ENCODE measurements at places on chromosomes 13 and 19. TPM values are rescaled to one million over a fixed set of nuclear protein-coding genes. Genes with fewer than 3 reads are reported as not detected.

- H3K4me3 ChIP-seq, result peak overlapping the region; percentile 59
- H3K27ac ChIP-seq, result peak overlapping the region; percentile 68
- H3K4me1 ChIP-seq, result no peaks in the 10 kb centered on the region
- H3K36me3 ChIP-seq, result no peaks in the 10 kb centered on the region
Measured at GRCh38 chr13:57629391-57629804, 2.1 kb upstream of the PCDH17 start.

- H3K4me1 ChIP-seq, result peaks cover 43% of the 10 kb centered on the region
- H3K27ac ChIP-seq, result no peak overlapping the region
- H3K4me3 ChIP-seq, result no peak overlapping the region
- H3K36me3 ChIP-seq, result peaks cover 77% of the 10 kb centered on the region
- no peak for DNase-seq
Measured at GRCh38 chr19:2243274-2244124, 5.6 kb upstream of the AMH start.

DNA sequence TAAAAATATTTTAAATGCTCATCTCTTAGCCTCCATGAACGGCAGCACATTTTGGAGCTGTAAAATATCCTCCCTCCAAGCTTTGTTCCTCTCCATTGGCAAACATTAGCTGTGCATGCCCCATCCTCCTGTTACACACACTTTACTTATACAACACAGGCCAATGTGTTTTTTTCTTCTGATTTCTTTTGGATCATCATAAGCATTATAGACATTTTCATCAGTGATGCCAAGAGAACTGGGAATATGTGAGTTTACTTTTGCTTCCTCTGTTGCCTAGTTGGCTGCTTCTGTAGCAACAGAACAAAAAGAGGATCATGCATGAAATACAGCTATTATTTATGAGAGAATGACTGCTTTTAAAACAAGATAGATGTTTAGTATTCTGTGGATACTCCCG, 142.6 kb downstream of the PCDH9 start:
- DNase-seq, result no peak
- H3K4me1 ChIP-seq, result no peaks in the 10 kb centered on the region
- H3K4me3 ChIP-seq, result no peak overlapping the region
- H3K27me3 ChIP-seq, result no peaks in the 10 kb centered on the region
- no peaks in the 10 kb centered on the region for H3K36me3 ChIP-seq
- no peak overlapping the region for H3K27ac ChIP-seq

DNA sequence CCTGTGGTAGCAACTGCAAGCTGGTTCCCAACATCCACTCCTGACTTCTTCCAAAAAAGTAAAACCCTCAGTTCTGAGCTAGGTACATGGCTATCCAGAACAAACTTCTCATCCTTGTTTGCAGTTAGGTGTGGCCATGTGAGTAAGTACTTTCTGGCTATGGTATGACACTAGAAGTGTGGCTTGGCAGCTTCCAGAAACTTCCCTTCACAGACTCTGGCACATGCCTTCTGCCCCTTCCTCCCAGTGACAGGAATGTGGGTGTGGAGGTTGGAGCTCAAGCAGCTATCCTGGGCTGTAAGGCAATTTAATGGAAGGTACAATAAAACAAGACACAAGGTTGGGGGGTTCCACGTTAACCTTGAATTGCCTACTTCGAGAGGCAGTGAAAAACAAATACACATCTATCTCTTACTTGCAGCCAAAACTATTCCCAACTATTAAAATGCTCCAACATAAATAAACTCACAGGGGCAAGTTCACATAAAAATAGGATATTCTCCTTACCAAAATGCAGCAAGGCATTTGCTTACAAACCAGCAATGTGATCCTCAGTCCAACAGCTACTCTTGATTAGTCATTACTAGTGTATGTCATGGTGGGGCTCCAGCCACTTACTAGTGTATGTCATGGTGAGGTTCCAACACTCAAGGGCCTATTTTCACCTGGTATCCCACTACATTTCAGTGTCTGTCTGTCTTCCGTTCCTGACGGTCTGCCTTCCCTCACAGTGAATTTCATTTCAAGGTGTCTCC, 3.1 kb downstream of the SMG9 start:
- peaks cover 71% of the 10 kb centered on the region for H3K4me1 ChIP-seq
- H3K27ac ChIP-seq, result no peak overlapping the region
- no peaks in the 10 kb centered on the region for H3K27me3 ChIP-seq
- no peak for DNase-seq
- peaks cover 45% of the 10 kb centered on the region for H3K36me3 ChIP-seq
- H3K4me3 ChIP-seq, result no peak overlapping the region

CRB3 gene
- 1.0 TPM for polyA plus RNA-seq

DNA sequence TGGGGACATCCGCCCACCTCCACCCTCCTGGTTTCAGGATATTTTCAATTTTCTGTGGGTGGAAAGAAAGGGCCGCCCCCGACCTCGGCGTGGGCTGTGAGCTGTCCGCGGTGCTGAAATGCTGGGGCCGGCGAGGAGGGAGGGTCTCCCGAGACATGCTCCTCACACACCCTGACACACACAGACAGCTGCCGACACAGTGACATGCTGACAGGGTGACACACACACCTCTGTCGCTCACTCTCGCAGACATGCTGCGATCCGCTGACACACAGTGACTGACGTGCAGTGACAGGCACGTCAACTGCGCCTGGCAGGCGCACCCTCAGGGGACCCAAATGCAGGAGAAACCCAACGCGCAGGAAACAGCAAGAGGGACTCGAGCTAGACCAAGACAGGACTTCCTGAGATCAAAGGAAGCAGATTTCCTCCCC, 25.1 kb upstream of the MEIS3 start:
- peaks cover 39% of the 10 kb centered on the region for H3K4me1 ChIP-seq
- H3K27ac ChIP-seq, result no peak overlapping the region
- H3K4me3 ChIP-seq, result no peak overlapping the region
- no peak for DNase-seq
- no peaks in the 10 kb centered on the region for H3K36me3 ChIP-seq
- peaks cover 98% of the 10 kb centered on the region for H3K27me3 ChIP-seq

- no peak overlapping the region for H3K27ac ChIP-seq
- no peaks in the 10 kb centered on the region for H3K27me3 ChIP-seq
- no peak for DNase-seq
- H3K36me3 ChIP-seq, result no peaks in the 10 kb centered on the region
- H3K4me1 ChIP-seq, result no peaks in the 10 kb centered on the region
Measured at GRCh38 chr19:15038294-15038693, 11.0 kb upstream of the CASP14 start.

- H3K36me3 ChIP-seq, result no peaks in the 10 kb centered on the region
- no peak for DNase-seq
- no peaks in the 10 kb centered on the region for H3K4me1 ChIP-seq
Measured at GRCh38 chr13:67791047-67791446, 560.9 kb upstream of the PCDH9 start.

- H3K27ac ChIP-seq, result peak overlapping the region; percentile 66
- no peaks in the 10 kb centered on the region for H3K27me3 ChIP-seq
- no peaks in the 10 kb centered on the region for H3K36me3 ChIP-seq
- H3K4me3 ChIP-seq, result peak overlapping the region; percentile 71
- DNase-seq, result peak; percentile 94
Measured at GRCh38 chr19:17292301-17293074, 10.7 kb downstream of the ABHD8 start.

GRCh38 chr13:31267126-31267784, 67.5 kb downstream of the B3GLCT start:
- H3K27ac ChIP-seq, result no peak overlapping the region
- H3K4me3 ChIP-seq, result no peak overlapping the region
- no peak for DNase-seq
- H3K4me1 ChIP-seq, result no peaks in the 10 kb centered on the region

DNA sequence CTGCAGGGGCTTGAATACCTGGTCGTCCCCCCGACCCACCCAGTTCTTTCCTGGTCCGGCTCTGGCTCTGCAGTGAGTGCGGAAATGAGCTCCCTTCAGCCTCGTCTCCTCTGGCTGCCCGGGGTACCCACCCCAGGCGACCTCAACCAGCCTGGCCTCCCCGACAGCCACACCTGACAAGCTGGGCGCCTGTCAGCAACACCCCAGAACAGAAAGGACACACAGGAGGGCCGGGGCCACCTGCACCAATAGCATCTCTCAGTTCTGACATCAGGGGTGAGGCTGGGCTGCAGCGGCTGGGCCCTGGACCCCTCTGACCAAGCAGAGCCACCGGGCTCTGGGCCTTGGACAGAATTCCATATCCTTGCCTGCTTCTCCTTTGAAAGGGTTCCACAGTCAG, 19.7 kb downstream of the SUGP1 start:
- no peak overlapping the region for H3K4me3 ChIP-seq
- H3K27ac ChIP-seq, result no peak overlapping the region
- H3K36me3 ChIP-seq, result peaks cover 80% of the 10 kb centered on the region
- DNase-seq, result no peak

DNA sequence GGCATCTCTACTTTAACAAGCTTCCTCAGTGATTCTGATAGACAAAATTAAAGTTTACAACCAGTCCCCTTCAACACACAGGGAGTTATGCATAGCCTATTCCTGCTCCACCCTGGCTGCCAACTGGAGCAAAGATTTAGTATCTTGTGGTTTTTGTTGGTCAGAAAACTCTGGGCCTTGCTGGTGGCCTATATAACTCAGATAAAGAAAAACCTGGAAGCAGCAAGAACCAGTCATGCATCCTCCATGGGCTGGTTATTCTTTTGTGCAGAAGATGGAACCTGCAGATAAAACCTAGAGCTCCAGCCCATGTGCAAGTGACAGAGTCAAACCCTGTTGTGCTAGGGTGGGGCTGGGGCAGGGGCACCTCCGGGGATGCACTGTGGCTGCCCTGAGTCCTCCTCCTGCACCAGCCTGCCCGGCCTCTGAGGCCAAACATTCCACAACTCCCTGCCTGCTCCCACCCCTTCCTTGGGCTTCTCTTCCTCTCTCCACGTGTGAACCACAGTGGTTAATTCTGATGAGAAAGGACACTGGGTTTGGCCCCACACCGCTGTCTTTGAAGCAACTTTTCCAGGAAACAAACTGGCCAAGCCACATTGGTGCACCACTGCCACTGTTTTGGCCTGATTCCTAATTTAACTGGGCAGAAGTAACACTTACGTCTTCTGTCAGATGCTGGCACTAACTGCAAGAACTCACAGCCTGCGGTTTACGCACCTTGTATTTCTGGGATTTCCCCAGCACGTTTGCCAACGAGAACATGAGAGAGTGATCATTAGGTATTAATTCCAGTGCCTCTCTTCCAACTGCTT, 23.3 kb upstream of the GGACT start:
- H3K4me3 ChIP-seq, result no peak overlapping the region
- DNase-seq, result no peak
- peaks cover 41% of the 10 kb centered on the region for H3K4me1 ChIP-seq
- no peak overlapping the region for H3K27ac ChIP-seq

DNA sequence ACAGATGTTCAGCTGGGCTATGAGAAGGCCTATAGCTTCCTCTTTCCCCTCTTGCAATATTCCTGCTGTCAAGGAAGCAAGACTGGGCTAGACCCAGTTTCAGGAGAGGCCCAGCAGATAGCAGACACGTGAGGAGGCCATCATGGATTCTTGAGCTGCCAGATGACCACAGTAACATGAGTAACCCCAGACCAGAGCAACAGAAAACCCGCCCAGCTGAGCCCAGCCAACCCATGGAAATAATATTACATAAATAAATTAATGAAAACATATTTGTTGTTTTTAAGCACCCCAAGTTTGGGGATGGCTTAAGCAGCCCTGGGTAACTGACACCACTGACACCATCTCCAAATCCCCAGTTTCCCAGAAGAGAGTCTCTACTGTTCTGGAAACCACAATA, 50.2 kb upstream of the PDCD5 start:
- H3K4me1 ChIP-seq, result no peaks in the 10 kb centered on the region
- no peaks in the 10 kb centered on the region for H3K36me3 ChIP-seq
- no peak for DNase-seq
- no peaks in the 10 kb centered on the region for H3K27me3 ChIP-seq
- no peak overlapping the region for H3K27ac ChIP-seq
- no peak overlapping the region for H3K4me3 ChIP-seq

DNA sequence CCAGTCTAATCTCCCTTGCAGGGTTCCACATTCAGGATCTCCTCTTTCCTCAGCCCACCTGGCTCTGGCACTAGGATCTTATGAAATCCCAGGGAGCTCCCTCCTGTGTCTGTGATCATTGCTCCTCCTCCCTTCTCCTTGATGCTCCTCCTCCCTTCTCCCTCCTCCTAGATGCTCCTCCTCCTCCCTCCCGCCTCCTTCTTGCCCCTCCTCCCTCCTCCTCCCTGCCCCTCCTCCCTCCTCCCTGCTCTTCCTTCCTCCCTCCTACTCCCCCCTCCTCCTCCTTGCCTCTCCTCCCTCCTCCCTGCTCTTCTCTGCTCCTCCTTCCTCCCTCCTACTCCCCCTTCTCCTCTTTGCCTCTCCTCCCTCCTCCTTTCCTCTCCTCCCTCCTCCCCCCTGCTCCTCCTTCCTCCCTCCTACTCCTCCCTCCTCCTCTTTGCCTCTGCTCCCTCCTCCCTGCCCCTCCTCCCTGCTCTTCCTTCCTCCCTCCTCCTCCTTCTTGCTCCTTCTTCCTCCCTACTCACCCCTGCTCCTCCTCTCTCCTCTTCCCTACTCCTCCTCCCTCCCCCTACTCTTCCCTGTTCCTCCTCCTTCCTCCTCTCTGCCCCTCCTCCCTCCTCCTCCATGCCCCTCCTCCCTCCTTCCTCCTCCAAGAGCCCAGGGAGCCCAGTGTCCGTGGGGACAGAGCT, 14.9 kb upstream of the ZBTB7A start:
- no peaks in the 10 kb centered on the region for H3K27me3 ChIP-seq
- peaks cover 35% of the 10 kb centered on the region for H3K4me1 ChIP-seq
- no peak overlapping the region for H3K4me3 ChIP-seq
- H3K27ac ChIP-seq, result peak overlapping the region; percentile 67
- no peaks in the 10 kb centered on the region for H3K36me3 ChIP-seq

DNA sequence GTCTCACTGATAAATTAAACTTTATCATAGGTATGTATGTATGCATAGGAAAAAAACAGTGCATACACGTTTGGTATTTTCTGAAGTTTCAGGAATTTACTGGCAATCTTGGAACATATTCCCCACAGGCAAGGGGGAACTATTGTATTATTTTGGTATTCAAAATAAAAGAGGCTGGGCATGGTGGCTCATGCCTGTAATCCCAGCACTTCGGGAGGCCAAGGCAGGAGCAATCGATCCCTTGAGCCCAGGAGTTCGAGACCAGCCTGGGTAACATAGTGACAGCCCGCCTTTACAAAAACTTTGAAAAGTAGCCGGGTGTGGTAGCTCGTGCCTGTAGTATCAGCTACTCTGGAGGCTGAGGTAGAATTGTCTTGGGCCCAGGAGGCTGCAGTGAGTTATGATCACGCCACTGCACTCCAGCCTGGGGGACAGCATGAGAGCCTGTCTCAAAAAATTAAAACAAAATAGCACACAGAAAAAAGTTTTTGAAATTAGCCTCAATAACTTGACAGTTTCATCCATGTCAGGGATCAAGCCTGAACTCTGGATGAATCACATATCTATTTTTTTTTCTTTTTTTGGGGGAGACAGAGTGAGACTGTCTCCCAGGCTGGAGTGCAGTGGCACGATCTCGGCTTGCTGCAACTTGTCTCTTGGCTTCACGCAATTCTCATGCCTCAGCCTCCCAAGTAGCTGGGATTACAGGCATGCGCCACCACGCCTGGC, 29.1 kb upstream of the HOMER3 start:
- no peaks in the 10 kb centered on the region for H3K36me3 ChIP-seq
- no peak overlapping the region for H3K4me3 ChIP-seq
- H3K27ac ChIP-seq, result peak overlapping the region; percentile 85

GRCh38 chr19:14073925-14074838, 1.6 kb downstream of the MISP3 start:
- H3K27me3 ChIP-seq, result no peaks in the 10 kb centered on the region
- DNase-seq, result peak; percentile 84
- peak overlapping the region; percentile 49 for H3K27ac ChIP-seq
- peak overlapping the region; percentile 54 for H3K4me3 ChIP-seq

- peaks cover 22% of the 10 kb centered on the region for H3K4me1 ChIP-seq
- no peak overlapping the region for H3K4me3 ChIP-seq
- peak overlapping the region; percentile 22 for H3K27ac ChIP-seq
- no peaks in the 10 kb centered on the region for H3K27me3 ChIP-seq
- no peak for DNase-seq
Measured at GRCh38 chr19:38834590-38834989, 3.0 kb upstream of the ECH1 start.
